ENCODE measurements at places on chromosomes 12 and 14. TPM values are rescaled to one million over a fixed set of nuclear protein-coding genes. Genes with fewer than 3 reads are reported as not detected.

- H3K27me3 ChIP-seq, result no peaks in the 10 kb centered on the region
- H3K4me3 ChIP-seq, result peak overlapping the region; percentile 88
- DNase-seq, result peak; percentile 19
- H3K27ac ChIP-seq, result peak overlapping the region; percentile 94
Observed at GRCh38 chr14:58200846-58201245, 897 bp downstream of the ACTR10 start.

C3AR1 gene
- 4.5 TPM for polyA plus RNA-seq

DNA sequence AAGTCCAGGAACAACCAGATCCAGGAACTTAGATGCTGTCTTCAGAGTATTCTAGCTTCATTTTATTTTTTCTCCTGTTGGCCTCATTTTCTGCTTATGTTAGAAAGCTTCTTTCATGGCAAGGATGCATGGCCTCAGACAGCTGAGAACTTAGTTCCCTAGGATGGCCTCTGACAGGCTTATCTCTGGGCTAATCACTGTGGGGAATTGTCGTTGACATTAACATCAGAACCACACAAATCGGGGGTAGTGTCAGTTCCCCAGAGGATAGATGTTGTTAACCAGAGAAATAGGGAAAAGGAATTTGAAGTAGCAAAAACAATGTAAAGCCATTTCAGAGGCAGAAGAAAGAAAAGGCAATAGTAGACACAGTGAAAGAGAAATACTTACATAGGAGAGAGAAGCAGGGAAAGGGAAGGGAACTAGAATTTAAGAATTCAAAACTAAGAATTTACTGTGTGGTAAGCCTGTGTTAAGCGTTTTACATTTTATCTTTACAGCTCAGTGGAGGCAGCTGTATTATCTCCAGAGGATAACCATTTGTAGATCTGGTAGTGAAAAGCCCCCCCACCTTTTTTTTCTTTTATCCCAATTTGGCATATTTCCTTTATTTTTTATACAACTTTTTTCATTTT, 21.8 kb downstream of the FUT8 start:
- peaks cover 4% of the 10 kb centered on the region for H3K4me1 ChIP-seq
- H3K27ac ChIP-seq, result no peak overlapping the region
- H3K36me3 ChIP-seq, result no peaks in the 10 kb centered on the region
- no peak overlapping the region for H3K4me3 ChIP-seq
- H3K27me3 ChIP-seq, result no peaks in the 10 kb centered on the region

- H3K36me3 ChIP-seq, result no peaks in the 10 kb centered on the region
- no peak overlapping the region for H3K4me3 ChIP-seq
- no peak for DNase-seq
- H3K4me1 ChIP-seq, result no peaks in the 10 kb centered on the region
- H3K27me3 ChIP-seq, result no peaks in the 10 kb centered on the region
- no peak overlapping the region for H3K27ac ChIP-seq
Observed at GRCh38 chr12:99627459-99627858, 20.1 kb upstream of the GARIN6 start.

DNA sequence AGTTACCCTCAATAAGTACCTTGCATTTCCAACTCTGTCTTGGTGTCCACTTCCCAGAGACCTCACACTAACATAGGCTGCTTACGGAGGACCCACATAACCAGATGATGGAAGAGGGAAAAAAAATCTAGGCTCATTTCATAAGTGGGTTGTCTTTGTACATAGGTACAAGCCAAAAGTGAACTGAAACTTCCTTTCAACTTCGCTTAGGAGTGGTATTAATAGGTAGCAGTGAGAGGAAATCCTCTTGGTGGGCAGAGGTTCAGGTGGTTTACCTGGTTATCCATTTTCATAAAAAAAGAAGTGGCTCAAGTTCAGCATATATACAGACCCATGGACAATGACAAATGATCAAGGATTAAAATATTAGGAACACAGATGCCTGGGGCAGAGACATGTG, 35.8 kb upstream of the RNU6-7 start:
- H3K27ac ChIP-seq, result no peak overlapping the region
- no peak overlapping the region for H3K4me3 ChIP-seq
- no peak for DNase-seq
- no peaks in the 10 kb centered on the region for H3K27me3 ChIP-seq

TAS2R10 gene
- 3.3 TPM for polyA plus RNA-seq

DNA sequence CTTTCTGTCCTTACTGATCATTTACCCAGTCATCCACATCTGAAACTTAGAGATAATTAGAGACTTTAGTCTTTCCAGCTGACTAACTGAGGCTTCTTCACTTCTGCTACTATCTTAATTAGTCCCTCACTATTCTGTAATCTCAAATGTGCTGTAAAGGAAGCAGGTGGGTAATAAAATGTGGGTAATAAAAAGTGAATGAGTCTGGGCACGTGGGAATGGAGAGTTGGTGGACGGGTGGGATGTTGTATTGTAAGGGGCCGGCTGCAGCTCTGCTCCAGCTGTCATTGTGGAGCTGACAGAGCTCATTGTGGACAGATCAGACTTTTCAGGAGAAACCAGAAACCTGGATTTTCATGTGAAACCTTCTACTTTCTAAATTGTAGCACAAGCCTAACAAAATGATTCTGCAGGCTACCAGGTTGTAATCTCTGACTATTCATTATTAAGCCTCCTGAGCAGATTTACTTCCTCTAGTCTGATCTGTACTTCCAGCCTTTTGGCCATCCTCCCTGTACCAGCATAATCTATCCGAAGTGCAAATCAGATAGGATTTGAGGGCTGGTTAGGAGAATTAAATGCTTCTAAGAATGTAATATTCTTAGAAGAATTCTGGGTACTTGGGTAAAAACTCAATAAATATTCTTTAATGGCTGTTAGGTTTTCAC, 42.0 kb upstream of the BMAL2 start:
- no peak overlapping the region for H3K27ac ChIP-seq
- no peak for DNase-seq
- H3K27me3 ChIP-seq, result no peaks in the 10 kb centered on the region
- no peaks in the 10 kb centered on the region for H3K36me3 ChIP-seq
- no peaks in the 10 kb centered on the region for H3K4me1 ChIP-seq
- H3K4me3 ChIP-seq, result no peak overlapping the region

- H3K27ac ChIP-seq, result no peak overlapping the region
- DNase-seq, result no peak
- H3K4me3 ChIP-seq, result no peak overlapping the region
- no peaks in the 10 kb centered on the region for H3K27me3 ChIP-seq
- H3K4me1 ChIP-seq, result no peaks in the 10 kb centered on the region
Observed at GRCh38 chr14:39474416-39474911, 42.2 kb upstream of the FBXO33 start.

GRCh38 chr14:64337888-64338615, 43.9 kb upstream of the ESR2 start:
- H3K36me3 ChIP-seq, result no peaks in the 10 kb centered on the region
- peak; percentile 60 for DNase-seq
- peaks cover 19% of the 10 kb centered on the region for H3K4me1 ChIP-seq
- H3K4me3 ChIP-seq, result peak overlapping the region; percentile 75
- H3K27me3 ChIP-seq, result no peaks in the 10 kb centered on the region

GRCh38 chr12:53617700-53618099, 8.5 kb downstream of the ATF7 start:
- DNase-seq, result no peak
- peaks cover 72% of the 10 kb centered on the region for H3K4me1 ChIP-seq
- H3K4me3 ChIP-seq, result peak overlapping the region; percentile 26

- no peak overlapping the region for H3K4me3 ChIP-seq
- no peaks in the 10 kb centered on the region for H3K4me1 ChIP-seq
- H3K27ac ChIP-seq, result no peak overlapping the region
Observed at GRCh38 chr12:5076761-5077160, 33.1 kb downstream of the KCNA5 start.
